ENCODE measurements at places on chromosomes 3 and 15. TPM values are rescaled to one million over a fixed set of nuclear protein-coding genes. Genes with fewer than 3 reads are reported as not detected.

Gene PEX11A
- 3.6 TPM for total RNA-seq

Gene LSAMP
- total RNA-seq: not detected

Gene SNTN
- total RNA-seq: not detected

Gene SI
- total RNA-seq: not detected

Gene TRAT1
- not detected for total RNA-seq

All from dermis microvascular lymphatic vessel endothelial cell (primary cell).